ENCODE measurements at places on chromosomes 6 and 20.

GRCh38 chr6:145531032-145531431 lies 204.3 kb downstream of the EPM2A start:
- DNase-seq = no peak

GRCh38 chr20:22412977-22413868 lies 171.1 kb downstream of the FOXA2 start:
- DNase-seq = no peak

DNA sequence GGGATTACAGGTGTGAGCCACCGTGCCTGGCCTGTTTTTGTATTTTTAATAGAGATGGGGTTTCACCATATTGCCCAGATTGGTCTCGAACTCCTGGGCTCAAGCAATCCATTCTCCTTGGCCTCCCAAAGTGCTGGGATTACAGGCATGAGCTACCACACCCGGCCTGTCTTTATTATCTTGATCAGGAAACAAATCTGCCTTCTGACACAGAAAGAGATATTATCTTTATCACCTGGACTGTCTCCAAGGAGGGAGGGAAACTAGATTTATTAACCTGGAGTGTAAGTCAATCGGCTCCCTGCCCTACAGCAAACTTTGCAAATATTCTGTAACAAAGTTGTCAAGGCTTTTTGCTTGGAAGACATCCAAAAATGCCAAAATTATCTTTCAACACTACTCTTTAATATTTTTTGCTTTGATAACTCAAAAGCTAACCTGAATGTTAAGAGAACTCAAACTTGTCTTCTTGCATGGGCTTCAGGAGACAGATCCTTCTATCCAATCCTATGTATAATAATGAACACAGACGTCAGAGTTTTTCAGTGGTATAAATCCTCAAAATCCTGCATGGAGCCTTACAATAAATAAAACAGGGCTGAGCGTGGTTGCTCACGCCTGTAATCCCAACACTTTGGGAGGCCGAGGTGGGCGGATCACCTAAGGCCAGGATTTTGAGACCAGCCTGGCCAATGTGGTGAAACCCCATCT lies 85.0 kb upstream of the LOC128125822 start:
- no peak for DNase-seq

GRCh38 chr20:61451953-61452352 lies 199.9 kb downstream of the CDH4 start:
- DNase-seq = no peak

- DNase-seq = peak; percentile 53
Observed at GRCh38 chr6:46217671-46218131, 46.9 kb upstream of the ENPP5 start.
